Activated CD4-positive, alpha-beta T cell treated with anti-CD3 and anti-CD28 coated beads, Interleukin-2, Interleukin-6, amounts not matched to agents 100 ng/mL and 50 ng/mL, durations not matched to agents 16 hours and 8 hours (primary cell): ENCODE measurements at places on chromosomes 2 and 18.

DNA sequence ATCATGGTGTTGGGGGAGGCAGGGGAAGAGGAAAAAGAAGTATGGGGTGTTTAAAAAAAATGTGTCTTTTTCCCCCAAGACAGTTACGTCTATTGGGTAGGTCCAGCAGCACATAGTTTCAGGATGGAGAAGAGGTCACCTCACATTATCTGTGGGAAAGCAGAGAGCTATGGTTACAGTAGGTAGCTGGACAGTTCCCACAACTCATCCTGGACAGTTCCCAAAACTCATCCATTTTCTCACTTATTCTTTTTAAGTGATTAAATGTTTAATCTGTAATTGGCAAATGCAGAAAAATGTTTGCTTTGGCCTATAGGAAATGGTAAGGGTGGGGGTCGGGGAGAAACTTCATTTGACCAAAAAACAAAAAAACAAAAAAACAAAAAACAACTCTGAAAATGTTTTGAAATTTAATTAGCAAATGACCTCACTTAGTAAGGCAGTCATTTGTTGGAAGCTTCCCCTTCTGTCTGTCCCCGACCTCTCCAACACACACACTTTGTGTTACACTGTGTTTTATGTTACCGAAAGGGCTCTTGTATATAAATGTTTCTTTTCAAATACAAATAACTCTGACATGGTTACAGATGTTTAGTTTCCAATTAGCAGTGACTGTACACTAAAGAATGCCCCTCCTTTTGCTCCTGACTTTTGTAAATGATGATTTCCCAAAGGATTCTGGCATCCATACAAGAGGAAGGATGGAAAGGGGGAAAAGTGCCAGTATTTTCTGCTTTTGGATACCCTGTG lies 173.3 kb upstream of the ZFP36L2 start:
- DNase-seq = no peak

DNA sequence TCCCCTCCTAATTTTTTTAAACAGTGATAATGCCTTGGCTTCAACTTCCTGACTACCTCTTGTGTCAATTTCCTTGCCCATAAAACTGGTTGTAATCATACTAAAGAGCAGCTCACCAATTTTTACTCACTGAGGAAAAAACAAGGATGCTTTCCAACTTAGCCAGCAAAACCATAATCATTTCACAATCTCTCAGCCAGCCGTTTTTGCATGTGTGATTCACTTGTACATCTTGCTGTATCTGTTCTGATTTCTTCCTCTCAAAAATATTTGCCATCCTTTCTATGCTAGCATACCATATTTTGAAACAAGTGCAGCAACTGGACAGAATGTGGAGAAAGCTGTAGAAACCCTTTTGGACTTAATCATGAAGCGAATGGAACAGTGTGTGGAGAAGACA lies 60.7 kb downstream of the RAB27B start:
- DNase-seq = no peak

- no peak for DNase-seq
These were observed 62.6 kb downstream of the SLC40A1 start for GRCh38 chr2:189517847-189518535.

- no peak for DNase-seq
These were observed 192.6 kb upstream of the GLI2 start for GRCh38 chr2:120542911-120543527.

DNA sequence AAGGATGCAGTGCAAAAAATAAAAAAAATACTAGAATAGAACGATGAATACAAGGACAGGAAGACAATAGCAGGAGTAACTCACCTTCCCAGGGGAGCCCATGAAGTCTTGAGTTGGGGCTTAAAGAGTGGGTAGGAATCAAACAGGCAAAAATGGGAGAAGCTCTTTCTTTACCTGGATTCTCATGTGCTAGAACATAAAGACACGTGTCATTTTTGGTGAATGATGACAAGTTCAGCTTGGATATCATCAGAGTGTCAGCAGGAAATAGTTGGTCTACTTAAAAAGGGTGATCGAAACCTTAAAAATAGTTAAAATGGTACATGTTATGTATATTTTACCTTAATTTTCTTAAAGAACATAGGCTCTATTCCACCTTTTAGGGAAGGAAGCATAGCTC lies 5.7 kb downstream of the SGPP2 start:
- no peak for DNase-seq

GRCh38 chr2:133972786-133973185 lies 281.1 kb upstream of the MGAT5 start:
- DNase-seq = no peak

DNA sequence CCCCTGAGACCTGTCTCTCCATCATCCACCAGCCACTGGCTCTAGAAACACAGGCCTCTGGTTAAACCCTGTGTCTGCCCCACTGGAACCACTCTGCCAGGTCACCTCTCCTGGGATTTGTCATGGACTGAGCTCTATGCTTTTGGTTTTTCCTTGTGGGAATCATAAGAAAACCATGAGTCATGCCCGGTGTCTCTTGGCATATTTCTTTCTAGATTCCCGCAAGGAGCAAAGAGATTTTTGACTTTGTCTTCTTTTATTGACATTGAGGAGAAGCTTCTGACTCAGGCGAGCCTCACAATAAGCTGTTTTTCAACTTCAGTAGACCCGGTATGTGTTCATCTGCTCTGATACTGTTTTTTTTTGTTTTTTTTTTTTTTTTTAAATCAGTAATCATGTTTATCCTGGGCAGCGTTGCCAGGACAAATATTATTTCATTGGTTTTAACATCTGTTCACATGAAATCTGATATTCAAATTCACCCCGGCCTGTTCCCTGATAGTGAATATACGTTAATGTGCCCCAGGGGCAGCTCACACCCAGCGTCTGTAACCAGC lies 207.1 kb downstream of the ACKR3 start:
- no peak for DNase-seq

GRCh38 chr2:231263118-231263831 lies 64.8 kb downstream of the ARMC9 start:
- no peak for DNase-seq

DNA sequence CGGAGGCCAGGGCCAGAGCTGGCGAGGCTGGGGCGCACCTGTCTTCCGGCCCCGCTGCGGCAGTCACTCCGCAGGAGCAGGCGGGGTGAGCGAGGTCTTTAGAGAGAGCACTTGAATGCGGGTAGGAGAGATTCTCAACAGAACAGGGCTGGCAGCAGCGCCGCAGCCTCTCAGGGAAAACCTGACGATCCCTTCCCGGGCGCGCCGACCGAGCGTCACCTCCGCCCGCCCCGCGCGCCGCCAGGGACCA lies 526 bp downstream of the PRKRA start:
- DNase-seq = no peak

DNA sequence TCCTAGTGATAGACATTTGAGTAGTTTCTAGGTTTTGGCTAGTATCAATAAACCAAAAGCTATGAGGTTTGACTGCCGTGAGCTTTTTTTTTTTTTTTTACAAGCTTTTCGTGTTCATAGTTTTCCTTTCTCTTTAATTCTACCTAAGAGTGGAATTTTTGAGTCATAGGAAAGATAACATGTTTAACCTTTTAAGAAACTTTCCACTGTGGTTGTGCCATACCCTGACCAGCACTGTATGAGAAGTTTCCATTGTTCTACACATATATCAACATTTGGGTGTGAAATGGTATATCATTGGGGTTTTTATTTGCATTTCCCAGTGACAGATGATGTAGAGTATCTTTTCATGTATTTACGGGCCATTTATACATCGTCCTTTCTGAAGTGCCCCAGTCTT lies 31.7 kb downstream of the UBE2F start:
- peak; percentile 67 for DNase-seq

GRCh38 chr2:119377294-119377992 lies 10.7 kb downstream of the DBI start:
- no peak for DNase-seq

DNA sequence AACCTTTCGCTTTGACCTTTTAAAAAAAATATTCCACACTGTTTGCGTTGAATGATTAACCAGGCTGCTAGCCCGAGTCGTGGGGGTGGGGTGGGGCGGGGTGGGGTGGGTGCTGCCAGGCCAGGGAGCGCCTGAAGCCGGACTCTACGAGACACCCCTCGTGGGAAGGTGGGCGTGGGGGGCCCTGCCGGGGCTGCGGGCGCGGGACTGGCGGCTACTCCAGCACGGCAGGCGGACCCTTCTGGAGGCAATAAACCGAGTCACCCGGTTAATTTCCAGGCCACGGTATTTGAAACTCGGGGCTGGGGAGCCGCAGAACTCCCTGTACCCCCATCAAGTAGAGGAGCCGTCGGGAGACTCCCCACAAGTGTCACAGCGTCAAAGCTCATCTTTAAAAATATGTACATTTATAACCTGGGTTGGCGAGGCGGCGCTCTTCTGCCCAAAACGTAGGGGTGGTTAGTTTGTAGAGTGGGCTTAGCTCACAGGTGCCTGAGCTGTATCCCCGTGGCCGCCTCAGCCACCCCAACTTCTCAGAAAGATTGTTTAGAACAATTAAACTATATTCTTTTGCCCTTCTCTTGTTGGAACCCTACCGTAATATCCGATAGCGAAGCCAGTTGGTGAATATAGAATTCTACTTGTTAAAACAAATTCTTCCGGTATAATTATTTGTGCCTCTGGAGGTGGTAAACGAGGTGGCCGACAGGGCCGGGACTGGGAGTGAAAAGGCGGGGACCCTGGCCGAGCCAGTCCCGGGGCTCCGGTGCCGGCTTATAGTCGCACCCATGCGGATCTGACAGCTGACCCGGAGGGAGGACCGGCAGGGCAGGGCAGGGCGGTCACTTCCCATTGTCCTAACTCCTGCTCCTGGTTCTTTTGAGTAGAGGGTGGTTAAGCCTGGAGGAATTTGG lies 1.4 kb downstream of the B3GNT2 start:
- peak; percentile 50 for DNase-seq

GRCh38 chr2:51782921-51783765 lies 751.2 kb upstream of the NRXN1 start:
- DNase-seq = peak; percentile 0

- DNase-seq = no peak
These were observed 200.0 kb downstream of the DNER start for GRCh38 chr2:229514273-229514895.

DNA sequence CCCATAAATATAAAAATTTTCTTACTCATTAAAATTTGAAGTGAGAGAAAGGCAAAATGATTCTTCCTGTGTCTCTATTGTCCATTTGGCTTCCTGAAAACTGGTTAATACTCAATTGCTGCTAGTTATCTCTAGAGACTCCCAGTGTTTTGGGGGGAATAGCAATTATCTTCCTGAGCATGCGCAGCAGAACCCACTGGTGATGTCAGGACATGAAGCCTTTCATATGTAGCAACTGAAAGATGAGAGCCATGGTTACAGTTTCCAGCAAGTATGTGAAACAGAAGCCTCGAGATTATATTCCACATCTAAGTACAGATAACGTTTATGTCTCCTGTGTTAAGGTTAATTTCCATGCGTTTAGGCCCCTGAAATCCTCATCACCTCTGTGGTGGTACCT lies 254.3 kb upstream of the FIGN start:
- no peak for DNase-seq

DNA sequence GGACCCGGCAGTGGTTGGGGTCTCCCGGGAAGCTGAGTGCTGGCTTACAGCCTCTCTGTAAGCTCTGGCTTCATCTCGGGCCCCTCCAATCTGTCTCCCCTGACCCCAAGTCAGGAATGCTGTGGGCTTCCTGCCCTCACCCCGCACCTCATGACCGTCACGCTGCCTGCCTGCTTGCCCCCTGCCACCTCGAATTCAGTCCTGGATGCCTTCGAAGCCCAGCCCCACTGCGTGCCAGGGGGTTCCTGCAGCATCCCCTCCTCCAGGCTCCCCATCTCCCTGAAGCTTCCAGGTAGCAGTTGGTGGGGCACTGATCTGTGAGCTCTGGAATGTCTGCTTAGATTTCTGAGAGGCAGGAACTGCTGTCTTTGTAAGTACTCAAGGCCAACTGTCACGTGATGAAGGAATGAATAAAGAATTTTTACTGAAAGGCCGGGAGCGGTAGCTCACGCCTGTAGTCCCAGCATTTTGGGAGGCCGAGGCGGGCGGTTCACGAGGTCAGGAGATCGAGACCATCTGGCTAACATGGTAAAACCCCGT lies 6.5 kb downstream of the CLHC1 start:
- DNase-seq = no peak

GRCh38 chr2:175003875-175004729 lies 1.1 kb downstream of the CHN1 start:
- DNase-seq = no peak

- DNase-seq = no peak
These were observed 10.5 kb downstream of the NAPG start for GRCh38 chr18:10536280-10536679.
